Brain pericyte (primary cell): ENCODE measurements at places on chromosomes 3 and 15.

- no peak for DNase-seq
Measured at GRCh38 chr3:47877290-47877689, 74.4 kb downstream of the DHX30 start.

DNA sequence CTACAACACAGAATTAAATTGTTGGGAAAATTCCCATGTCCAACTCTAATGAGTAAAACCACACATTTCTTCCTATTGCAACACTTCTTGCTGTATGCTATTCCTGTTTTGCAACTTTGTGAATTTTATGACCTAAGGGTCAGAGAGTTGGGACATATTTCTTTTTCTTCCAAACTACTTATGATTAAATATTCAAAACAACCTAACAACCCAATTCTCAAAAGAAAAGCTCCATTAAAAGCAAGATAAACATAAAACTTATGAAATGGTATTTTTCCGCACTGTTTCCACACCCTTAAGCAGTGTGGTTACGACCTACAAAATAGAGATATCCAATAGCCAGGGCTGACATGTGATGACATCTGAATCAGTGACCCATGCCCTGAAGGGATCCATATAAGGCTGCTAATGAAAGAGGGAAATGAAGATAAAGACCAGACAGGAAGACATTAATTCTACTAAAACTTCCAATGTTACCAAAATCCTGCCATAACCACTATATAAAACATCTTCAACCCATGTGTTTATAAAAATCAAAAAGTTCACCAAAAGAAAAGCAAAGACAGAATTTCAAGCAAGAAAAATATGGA lies 45.6 kb downstream of the DMXL2 start:
- no peak for DNase-seq

DNA sequence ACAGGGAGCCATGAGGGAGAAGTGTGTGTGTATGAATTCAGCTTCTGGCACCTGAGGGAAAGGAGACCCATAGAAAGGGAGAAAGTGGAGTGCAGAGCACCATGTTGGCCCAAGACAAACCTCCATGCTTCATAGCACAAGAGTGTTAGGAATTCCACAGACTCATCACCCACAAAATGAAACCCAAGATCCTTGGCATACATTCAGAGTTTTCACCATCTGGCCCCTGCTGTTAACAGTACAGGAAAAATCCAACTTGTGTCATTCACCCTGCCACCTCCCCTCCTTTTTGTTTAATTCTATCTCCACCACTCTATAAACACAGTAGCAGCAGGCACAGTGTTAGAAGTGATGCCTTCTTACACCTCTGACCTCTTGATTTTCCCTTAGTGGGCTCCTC lies 60.0 kb upstream of the MNS1 start:
- DNase-seq, result no peak

DNA sequence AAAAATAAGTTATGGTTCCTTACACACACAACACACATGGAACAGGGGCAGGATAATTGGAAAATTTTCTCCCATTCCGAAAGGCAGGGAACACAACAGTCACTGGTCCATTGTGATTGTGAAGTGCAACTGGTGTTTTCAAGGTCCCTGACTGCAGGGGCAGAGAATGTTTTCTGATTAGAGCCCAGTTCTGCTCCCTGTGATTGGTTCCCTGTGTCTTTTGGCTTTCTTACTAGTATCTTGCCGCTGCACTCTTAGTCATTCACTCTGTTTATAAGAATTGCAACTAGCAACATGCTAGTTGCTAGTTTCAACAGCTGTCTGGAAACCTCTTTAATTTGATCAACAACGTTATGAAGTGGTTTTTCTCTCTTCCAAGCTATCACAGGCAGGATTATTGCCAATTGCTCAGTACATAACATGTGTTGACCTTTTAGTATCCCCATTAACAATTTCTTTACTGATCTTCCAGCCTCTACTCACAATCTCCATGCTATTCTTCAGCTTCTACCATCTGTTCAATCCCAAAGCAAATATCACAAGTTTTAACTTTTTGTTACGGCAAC lies 177.5 kb downstream of the EPHA6 start:
- no peak for DNase-seq

- no peak for DNase-seq
Measured at GRCh38 chr15:47460795-47461573, 256.3 kb upstream of the SEMA6D start.

DNA sequence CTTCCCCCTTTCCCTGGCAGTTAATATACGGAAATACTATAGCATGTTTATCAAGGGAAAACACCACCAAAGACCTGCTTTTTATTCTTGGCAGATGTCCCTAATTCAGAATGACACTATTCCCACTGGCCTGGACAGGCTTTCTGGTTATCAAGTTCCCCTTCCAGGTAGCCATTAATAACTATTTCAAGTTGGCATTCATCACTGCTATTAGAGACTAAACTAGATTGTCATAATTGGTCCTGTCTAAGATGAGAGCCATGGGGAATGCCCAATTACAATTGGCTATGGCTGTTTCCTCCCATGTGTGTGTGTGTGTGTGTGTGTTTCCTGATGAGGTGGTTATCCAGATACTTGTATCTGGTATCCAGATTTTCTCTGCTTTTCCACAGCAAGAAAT lies 608.1 kb downstream of the SQOR start:
- no peak for DNase-seq

- DNase-seq, result no peak
Measured at GRCh38 chr3:105802118-105802706, 66.6 kb downstream of the CBLB start.

DNA sequence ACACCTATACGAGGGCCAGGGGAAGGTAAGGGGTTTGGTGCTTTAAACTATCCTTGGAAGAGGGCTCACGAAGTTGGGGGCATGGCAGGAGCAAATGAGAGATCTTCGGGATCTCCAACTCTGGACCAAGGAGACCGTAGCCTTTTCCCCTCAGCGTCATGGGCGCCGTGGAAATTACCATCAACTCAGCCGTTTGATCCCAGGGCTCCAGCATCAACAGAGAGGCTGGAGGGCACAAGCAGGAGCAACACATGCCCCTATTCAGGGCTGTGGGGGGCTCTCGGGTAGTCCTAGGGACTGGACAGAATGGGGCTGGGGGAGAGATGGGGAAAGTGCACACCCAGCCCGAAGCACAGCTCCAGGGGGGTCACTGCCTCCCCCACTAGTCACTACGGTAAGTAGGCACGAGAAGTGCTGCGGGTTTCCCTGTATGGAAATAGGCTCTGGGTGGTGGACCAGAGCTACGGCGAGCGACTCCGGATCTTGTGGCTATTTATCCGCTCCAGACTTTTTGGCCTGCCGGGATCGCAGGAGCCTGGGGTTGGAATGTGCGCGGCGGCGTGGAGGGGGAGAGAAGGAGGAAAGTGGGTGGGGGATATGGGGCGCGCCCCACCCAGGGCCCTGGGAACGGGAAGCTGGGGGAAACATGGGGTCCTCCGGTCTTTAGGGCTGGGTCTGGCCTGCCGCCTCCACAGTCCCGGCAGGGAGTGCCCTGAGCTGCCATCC lies 539 bp upstream of the LAMB2 start:
- peak; percentile 70 for DNase-seq

GRCh38 chr3:128359846-128360642 lies 106.6 kb downstream of the DNAJB8 start:
- DNase-seq, result no peak

DNA sequence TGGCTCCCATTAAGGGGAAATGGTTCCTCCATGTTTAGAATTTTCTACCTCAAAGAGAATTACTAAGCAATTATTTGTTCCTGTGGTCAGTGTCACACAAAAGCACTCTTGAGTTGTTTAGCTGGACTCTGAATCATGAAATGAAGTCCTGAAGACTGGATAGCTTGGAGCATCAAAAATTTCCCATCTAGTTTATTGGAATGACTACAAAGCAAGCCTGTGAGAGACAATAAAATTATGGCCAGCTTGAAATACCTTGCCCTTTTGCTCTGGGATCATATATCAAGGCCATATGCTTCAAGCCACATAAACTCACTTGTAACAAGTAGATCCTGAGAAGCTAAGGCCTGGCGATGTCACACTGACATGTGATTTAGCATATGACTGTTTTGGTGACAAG lies 292.3 kb downstream of the TIGIT start:
- DNase-seq, result no peak

- no peak for DNase-seq
Measured at GRCh38 chr3:177932750-177933660, 603.2 kb upstream of the KCNMB2 start.

- no peak for DNase-seq
Measured at GRCh38 chr15:62546628-62547027, 381.5 kb upstream of the C2CD4B start.

- no peak for DNase-seq
Measured at GRCh38 chr15:24772266-24772665, 96.7 kb downstream of the NPAP1 start.

GRCh38 chr15:89494941-89495637 lies 1.3 kb downstream of the RHCG start:
- DNase-seq, result no peak

- DNase-seq, result no peak
Measured at GRCh38 chr3:183494341-183494740, 61.2 kb downstream of the KLHL6 start.

GRCh38 chr3:120111898-120112297 lies 17.7 kb upstream of the GSK3B start:
- no peak for DNase-seq

DNA sequence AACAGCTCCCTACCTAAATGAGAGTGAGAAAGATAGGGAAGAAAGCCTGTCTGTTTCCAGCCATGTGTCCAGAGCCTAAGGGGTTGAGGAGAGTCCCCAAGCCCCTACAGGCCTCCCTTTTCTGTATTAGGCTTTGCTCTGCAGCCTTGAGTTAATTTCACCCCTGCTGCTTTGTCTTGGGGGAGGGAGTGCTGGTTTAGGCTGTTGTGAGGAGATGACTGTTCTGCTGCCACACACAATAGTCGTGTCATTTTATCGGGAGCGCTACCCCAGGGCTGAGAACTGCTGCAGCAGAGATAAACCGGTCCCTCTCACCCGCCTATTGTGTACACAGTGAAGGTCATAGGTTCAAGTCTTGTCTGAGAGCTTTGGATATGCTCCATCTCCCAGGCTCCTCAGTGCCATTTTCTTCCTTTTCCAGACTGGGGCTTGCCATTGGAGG lies 1.4 kb downstream of the ZNF609 start:
- DNase-seq, result no peak

DNA sequence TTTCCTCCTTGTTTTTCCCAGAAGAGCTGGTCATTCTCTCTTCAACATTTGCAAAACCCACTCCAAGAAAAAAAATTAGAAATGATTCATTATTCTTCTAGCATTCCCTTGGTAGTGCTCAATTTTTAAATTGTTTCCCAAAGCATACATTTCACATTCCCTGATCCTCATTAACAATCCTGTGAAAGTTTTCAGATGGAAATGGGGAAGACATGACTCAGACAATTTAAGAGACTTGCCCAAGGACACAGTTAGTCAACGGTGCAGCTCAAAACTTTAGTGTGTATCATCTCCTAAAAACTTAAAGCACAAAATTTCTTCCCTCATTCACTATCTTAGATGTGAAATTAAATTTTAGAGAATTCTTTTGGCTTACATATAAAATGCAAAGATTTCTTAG lies 17.1 kb upstream of the ABI3BP start:
- no peak for DNase-seq

DNA sequence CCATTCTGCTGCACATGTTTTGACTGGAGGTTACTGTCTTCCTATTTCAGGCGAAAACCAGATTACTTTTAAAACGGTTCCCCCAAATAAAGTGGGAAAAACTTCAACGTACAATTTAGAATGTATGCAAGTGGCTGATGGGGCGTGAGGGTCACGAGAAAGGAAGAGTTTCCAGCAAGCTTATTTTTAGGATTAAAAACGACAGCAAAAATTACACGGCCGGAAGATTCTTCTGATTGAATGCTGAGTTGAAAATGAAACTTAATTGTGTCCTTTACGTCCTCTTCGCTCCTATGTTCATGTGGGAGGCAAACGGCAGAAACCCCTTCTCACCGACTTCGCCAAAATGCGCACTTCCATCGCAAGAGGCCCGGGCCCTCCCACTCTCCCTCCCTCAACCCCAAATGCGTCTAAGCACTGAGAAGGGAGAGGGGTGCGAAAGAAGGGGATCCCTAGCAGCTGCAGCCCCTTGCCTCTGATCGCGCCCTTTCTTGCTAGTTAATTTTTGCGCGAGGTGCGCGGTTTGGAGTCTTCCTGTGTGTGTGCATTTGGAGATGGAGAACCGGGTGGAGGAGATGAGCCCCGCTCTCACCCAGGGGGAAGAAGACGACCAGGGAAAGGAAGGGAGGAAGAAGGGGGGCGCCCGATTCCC lies 656 bp downstream of the CD47 start:
- peak; percentile 26 for DNase-seq

DNA sequence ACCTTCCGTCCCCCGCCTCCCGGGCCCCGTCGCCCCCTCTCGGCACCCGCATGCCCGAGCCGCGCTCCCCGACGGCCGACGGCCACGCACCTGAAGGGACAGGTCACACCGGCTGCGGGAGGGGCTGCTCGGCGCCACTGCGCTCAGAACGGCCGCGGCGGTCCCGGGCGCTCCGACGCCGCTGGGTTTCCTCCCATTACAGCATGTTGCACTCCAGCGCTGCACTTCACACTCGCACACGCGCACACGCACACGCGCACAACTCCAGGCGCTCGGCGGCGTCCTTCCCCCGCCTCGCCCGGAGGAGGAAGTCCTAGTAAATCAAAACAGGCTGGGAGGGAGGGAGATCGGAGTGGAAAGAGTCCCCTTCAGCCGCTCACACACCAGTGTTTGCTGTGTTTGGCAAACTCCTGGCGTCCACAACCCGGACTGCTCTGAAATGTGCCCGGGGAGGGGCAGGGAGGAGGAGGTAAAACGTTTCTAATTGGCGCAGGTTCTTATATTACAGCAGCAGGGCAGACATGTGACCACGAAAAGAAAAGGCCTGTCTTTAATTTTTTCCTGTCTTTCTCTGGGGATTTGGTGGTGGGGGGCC lies 76.7 kb upstream of the VGLL4 start:
- DNase-seq, result peak; percentile 85

GRCh38 chr15:81244306-81244705 lies 47.6 kb downstream of the IL16 start:
- DNase-seq, result no peak

DNA sequence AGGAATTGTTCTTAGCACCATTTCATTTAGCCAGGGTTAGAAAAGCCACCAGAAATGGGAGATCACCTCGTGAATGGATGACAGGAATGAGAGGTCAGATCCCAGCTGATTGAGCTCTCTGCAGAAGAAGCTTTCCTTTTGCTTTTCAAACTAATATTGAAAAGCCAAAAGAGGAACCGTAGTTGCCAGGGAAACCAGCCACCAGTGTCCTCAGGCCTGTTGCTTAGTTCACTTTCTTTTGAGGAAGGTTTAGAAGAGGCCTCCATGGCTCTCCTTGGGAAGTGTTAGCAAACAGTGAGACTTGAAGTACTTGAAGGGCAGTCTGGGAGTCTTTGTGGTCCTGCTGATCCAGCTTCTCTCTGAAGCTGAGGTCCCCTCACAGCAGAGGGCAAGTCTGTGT lies 7.4 kb upstream of the CCK start:
- DNase-seq, result no peak

DNA sequence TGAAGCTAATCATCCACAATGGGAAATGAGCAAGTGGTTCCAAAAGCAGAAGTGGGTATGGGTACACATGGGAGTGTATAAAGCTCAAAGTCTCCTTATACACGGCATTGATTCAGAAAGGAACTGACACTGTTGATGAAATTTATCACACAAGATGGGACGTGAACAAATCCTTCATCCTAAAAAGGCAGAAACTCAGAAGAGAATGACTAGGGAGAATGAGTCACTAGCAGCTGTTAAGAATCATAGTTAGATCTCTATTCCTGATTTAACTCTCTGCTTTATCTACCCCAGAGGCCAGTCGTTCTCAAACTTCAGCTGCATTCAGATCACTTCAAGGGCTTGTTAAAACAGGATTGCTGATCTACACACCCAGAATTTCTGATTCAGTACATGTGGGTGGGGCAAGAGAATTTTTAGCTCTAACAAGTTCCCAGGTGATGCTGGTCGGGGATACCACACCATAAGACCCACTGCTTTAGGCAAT lies 97.7 kb upstream of the PHLDB2 start:
- DNase-seq, result peak; percentile 37
